ENCODE measurements at places on chromosomes 12 and 14.

DNA sequence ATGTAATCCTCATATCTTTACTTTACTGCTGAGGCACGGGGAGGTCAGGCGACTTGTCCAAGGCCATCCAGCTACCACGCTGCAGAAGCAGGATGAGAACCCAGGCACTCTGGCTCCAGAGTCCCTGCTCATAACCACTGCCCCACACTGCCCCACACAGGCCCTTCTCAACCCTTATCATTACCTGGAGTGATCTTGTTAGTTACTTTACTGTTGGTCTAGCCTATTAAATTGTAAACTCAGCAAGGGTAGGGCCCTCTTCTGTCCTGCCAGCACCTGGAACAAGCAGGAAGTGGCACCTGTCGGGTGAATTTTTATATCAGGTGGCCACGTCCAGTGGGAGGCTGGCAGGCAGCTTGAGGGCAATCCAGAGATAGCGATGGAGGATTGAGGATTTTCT is 12.2 kb downstream of the FAIM2 start:
- DNase-seq, result no peak

DNA sequence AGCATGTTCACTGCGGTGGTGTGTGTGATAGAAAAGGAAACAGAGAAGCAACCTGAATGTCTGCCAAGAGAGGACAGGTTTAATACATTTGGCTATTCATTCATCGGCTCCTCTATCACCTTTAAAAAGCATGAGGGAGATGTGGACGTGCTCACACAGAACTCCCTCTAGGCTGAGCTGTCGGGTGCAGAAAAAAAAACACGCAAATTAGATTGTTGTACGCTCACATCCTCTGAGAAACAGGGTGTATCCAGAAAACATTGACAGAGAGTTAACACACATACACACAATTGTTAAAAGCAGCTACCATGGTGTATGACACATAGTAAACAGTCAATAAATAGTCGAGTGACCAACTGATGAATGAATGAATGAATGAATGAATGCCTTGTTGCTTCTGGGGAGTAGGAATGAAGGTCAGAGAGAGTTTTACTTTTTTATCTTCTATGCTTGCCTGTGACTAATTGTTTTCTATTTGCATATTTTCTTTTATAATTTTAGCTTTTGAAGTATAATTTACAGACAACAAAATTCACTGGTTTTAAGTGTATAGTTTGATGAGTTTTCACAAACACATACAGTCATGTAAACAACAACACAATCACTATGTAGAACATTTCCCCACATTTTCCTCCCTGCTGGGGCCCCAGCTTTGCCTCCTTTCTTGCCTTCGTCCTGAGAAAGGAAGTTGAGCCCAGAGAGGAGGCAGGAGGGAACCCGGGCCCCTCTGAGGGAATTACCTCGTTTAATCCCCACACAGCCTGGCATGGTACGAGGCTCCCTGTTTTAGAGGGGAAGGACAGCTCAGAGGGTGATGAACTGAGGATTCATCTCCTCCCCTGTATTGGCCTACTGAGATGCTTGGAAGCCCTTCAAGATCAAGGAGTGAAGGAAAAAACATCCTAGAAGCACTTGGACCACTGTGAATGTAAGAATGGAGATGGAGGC is 19.7 kb upstream of the FAM222A start:
- no peak for DNase-seq

GRCh38 chr12:80655751-80656150 is 51.7 kb upstream of the MYF6 start:
- DNase-seq, result no peak

- no peak for DNase-seq
These were observed 699.7 kb upstream of the TBX3 start for GRCh38 chr12:115383668-115384067.

DNA sequence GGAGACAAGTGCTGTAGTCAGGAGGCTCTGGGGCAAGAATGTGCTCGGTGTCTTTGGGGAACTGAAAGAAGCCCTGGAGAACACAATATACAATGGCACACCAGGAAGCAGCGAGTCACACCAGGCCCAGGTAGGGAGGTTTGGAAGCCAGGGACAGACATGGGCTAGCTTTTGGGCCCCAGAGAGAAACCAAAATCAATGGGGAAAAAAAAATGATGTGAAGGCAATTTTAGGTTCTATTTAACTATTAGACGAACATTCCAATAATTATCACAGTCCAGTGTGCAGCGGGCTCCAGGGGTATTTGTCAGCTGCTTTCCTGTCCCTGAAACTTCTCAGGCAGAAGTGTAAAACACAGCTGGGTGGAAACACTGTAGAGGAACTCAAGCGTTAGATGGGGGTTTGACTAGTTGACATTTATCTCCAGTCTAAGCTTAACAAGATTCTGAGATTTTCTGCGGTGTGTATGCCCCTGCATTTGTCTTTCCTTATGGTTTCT is 21.8 kb upstream of the EGLN3 start:
- no peak for DNase-seq

DNA sequence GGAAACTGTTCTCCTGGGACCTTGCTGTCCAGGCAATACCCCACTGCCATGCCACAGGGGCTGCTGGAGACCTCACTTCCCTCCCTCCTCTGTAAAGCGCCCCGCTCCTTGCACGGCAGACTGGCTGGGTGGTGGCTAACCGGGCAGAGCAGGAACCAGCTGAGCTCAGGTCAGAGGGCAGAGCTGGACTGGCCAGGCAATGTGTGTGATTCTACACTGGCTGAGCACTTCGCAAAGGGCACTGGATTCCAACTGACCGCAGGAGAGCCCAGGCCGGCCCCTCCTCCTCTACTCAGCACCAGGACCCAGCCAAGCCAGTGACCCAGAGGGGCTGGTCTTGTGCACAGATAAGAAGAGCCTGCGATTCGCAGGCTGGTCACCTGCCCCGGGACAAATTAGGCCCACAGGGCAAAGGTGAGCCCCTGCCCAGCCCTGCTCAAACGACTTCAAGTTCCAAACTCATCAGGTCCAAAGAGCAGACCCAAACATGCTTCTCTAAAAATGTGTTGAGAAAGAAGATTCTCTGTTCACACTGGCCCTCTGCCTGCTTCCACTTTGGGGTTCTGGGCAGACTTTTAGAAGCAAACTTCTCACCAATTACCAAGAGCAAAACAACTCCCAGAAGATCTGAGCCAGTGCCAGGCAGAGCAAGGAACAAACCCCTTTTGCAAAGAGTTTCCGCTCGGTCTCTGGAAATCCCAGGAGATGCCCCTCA is 54.9 kb upstream of the DIO3 start:
- DNase-seq, result no peak
